ENCODE measurements at places on chromosomes 2 and 18.

GRCh38 chr18:78737006-78737915 lies 242.4 kb upstream of the SALL3 start:
- no peak for DNase-seq

GRCh38 chr2:165450156-165450555 lies 19.3 kb upstream of the CSRNP3 start:
- no peak for DNase-seq

- no peak for DNase-seq
Observed at GRCh38 chr18:6963452-6964097, 154.0 kb downstream of the LAMA1 start.

DNA sequence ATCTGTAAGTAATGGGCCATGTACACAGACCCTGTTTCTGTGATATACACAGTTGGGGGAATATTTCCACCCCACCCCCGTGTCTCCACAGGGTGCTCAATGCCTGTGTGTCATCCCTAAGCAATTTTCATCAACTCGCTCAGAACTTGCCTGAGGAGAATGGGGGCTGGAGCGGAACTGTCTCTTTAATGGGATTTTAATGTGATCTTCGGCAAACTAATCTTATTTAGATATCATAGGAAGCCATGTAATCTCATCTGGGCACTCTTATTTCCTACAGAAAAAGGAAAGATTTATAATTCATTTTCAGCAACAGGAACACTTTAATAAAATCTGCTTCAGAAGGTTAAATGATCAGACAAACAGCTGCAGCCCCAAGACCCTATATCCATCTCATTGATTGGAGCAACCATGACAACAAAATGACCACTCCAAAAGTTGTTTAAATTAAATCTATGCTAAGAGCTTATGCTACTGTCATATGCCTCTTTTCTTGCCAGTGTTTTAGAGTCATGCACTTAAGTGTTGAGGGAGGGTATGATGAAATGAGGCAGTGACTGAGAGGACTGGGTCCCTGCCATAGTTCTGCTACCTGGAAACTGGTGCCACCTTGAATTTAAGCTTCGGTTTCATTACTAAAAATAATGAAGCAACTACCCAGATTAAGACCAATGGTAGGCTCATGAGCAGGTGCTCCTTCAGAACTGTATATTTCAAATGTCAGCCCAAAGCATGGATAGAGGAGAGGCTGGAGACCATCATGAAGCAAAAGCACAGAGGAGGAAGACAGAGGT lies 183.1 kb upstream of the DDX18 start:
- DNase-seq = no peak

- peak; percentile 74 for DNase-seq
Observed at GRCh38 chr2:133642791-133643191, 74.5 kb upstream of the NCKAP5 start.

DNA sequence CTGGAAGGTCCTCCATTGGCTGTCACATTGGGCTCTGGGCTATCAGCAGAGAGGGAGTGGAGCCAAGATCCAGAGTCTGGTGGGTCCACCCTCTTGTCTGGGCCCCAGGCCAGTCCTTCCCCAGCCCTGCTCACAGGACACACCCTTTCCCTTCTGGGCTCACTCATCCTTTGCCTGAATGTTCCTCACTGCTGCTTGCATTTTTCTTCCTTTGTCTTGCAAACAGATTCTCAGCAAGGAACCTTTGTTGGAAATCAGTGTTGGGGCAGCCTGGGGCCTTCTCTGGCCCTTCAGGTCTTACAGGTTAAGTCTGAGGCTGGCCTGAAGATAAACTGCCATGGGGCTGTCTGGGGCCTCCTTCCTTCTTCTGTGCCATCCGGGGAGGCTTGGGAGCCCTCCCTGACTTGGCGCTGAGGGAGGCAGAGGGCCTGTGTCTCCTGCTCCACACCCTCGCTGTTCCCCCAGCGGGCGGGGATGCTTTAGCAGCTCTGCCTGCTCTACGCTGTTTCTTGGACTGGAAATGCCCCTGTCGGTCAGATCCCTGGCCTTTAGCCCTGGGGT lies 11.5 kb upstream of the CELF4 start:
- DNase-seq = no peak

DNA sequence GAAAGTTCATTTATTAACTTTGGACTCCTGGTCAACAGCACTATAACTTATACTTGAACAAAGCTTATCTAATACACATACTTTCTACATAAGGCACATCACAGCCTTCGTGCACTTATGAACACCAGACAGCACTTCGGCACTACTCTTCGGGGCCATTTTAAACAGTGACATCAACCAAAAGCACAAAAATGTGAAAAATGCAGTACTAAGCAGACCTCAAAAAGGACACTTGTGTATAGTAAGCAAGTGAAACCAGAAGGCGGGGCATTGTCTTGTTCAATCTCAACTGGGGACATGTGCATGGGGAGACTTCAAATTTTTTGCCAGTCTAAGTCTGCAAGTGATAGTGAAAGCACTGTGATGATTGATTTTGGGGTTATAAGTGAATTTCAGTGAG lies 163.0 kb downstream of the NCKAP5 start:
- DNase-seq = no peak

DNA sequence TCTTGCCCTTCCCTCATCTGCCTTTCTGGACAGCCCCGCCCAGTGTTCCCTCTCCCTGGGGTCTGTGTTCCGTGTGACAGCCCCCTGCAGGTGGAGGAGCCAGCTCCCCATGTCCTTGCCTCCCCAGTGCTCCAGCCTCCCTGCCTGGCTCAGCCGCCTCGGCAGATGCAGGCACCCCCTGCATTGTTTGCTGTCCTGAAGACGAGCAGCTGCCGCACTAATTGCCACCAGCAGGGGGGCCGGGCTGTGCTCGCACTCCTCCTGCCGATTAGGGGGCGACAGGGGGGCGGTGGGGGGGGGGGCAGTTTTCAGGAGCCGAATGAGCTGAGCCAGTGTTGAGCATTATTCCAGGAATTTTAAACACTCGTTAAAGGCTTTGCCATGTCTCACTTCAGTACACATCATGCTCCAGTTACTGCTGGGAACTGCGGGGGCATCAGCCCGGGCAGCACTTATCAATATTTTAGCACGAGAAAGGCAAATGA lies 23.3 kb downstream of the SIX3 start:
- no peak for DNase-seq

DNA sequence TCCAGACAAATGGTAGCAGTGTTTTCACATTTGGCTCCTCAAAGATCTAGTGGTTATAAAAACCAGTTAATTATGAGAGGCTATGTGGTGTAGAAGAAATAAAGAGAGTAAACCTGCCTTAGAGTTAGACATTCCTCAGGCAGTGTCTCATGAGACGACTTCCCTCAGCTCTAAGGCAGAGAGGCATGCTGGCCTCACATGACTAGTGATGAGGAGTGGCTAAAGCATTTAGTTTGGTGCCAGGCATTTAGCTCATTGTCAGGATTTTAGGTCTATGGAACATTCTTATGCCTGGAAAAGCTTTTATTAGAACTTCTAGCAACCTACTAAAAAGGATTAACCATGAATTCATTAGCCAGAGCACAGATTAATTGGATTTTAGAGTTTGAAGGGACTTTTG lies 90.3 kb downstream of the RPRM start:
- DNase-seq = peak; percentile 1

DNA sequence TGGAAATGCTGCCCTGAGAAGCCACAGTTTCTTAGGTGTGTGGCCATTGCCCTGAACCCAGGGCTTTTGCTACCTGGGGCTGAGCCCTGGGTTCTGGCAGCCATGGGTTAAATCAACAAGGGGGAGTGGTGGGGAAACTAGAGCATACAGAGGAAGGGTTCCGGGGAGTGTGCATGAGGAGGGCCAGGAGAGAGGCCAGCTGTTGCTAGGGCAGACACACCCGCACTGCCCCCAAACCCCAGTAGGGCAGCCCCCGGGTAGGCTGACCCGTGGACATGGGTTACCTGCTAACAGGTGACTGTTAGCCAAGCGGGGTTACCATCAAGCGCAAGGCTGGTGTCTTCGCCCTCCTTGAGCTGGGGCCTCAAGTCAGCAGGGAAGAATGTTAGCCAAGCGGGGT lies 14.8 kb upstream of the ARHGEF4 start:
- DNase-seq = no peak

GRCh38 chr18:74975001-74975400 lies 233.9 kb downstream of the PTGR3 start:
- no peak for DNase-seq

DNA sequence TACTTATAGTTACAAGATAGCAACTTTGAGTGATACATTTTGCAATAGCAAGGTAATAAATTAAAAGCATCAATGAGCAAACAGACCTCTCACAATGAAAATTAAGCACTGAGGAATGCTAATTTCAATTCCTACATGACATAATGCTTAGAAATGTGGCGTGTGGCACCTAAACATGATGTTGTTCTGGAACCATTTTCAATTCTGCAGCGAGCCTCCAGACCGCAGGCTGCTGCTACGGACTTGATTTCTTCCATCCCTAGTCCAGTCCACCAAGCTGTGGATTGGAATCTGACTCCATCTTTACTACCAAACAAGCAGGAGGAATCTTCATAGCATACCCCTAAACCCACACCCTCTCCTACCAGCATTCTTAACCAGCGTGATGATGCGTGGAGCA lies 58.7 kb upstream of the ZNF397 start:
- DNase-seq = peak; percentile 79

DNA sequence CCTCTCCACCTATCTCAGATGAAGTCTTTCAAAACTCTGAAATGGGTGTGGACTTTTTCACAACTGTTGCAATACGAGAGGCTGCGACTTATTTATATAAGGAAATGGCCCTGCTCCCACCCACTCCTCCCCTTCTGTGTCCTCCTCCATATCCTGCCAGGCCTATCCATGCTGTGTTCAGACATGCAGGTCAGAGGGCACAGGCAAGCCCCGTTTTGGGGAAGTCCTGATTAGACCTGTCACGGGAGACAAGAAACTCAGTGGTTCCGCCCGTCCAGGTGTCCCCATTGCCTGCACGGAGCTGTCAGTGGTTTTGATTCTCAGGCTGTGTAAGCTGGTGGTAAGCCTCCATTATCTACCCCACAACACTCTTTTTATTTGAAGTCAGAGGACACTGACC lies 99.6 kb upstream of the MGAT5 start:
- no peak for DNase-seq

GRCh38 chr2:140509765-140510164 lies 1621.1 kb downstream of the LRP1B start:
- no peak for DNase-seq

Data from AG10803 (cell line).